ENCODE measurements at places on chromosomes 1 and 21. TPM values are rescaled to one million over a fixed set of nuclear protein-coding genes. Genes with fewer than 3 reads are reported as not detected.

DNA sequence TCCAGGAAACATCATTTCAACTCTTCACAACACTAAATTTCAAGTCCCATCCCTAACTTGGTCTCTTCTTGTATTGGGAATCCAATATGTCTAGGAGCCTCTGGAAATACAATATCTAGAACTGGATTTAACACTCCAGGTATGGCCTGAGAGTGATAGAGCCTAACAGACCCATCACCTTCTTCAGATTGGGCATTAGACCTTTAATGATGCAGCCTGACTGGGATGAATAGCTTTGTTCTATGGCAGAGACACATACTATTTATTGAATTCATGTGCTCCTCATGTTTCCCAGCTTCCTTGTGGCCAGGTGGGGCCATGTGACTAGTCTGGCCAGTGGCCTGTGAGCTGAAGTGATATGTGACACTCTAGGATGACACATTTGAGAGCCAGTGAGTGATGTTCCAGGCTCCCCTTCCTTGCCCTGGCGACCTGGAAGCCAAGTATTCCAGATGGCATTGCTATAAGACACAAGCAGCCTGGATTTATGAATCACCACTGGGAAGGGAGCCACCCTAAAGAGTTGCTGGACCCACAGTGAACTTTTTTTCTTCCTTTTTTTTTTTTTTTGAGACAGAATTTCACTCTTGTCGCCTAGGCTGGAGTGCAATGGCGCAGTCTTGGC is 31.0 kb upstream of the POU3F1 start:
- H3K27ac ChIP-seq: no peak overlapping the region

Gene FCRLB
- total RNA-seq: 0.15 TPM

Gene HIVEP3
- 9.2 TPM for total RNA-seq

Gene CFHR5
- not detected for total RNA-seq
